ENCODE measurements at places on chromosomes 7 and 10.

DNA sequence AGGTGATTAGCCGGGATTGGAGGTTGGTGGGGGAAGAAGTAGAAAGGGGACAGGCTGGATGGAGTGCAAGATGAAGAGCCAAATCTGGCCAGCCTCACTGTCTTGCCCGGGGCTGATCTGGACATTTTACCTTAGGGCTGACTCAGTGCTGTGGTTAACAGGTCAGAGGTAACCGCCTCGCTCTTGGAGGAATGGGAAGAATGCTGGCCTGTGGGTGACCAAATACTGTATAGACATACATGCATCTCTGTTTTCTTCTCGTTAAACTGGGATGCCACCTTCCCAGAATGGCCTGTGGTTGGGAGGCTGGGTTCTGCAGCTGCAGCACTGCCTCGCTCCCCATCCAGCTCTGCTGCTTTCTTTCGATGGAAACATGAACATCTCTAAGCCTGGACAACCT, 120.0 kb downstream of the SEC23IP start:
- DNase-seq, result no peak

- DNase-seq, result no peak
Measured at GRCh38 chr7:33243319-33243881, 114.0 kb downstream of the BBS9 start.

GRCh38 chr10:56599201-56599600, 238.1 kb upstream of the ZWINT start:
- DNase-seq, result no peak

DNA sequence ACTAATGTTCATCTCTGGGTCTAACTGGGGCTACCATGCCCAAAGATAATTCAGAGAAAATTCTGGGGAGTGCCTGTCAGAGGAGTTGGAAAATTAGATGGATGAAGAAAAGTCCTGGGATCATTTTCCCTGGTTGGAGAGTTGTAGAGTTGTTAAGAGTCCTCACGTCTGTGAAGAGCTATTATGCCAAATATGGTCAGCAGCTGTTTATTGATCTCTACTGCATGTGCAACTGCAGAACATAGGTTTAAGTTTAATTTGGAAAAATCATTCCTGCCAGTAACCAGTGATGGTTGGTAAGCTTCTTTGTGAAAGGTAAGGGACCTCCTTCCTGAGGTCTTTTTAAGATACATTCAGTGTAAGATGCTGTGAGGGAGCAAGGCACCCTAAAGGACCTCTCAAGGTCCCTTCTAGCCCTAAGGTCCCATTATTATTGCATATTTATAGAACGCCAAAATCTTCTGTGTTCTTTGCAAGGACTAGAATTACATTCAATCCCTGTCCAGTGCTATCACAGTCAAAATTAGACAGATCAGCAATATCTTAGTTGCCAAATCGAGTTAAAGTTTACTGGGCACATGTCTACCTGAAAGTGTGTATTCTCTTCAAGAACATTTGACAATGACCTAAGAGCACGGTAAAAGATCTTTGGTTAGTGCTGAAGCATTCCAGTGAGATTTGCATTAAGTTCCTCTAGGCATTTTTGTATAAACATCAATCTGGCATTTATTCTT, 62.7 kb downstream of the VTI1A start:
- DNase-seq, result no peak

DNA sequence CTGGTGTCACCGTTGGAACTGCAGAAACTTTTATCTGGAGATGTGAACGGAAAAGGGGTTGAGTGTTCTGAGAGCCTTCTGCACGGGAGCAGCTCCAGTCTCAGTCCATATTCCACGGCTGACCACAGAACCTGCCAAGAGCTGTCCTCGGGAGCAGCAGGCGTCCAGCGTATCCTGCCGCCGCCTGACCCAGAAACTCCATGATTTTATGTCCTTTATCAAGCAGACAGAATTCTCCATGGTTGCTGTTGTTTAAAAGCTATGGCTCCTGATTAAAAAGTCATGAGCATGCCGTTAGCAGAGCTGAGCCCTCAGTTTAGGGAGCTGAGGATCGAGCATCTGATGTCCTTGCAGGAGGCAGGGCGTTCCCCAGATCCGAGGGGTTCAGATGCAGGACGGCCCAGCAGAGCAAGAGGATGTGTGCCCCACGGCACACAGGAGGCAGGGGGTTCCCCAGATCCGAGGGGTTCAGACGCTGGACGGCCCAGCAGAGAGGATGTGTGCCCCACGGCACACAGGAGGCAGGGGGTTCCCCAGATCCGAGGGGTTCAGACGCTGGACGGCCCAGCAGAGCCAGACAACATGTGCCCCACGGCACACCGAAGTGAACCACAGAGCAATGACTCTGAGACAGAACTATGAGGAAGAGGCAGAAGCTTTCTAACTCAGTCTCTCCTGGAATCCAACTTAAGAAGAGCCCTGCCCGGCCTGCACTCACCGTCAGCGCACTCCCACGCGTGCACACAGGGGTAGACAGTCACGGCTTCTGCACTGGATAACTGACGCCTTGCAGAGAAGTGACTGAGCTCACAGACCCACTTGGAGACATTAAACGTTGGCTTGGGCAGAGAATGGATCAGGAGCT, 96.4 kb downstream of the WDR37 start:
- no peak for DNase-seq

GRCh38 chr7:66043681-66044497, 31.7 kb upstream of the ASL start:
- DNase-seq, result peak; percentile 17

DNA sequence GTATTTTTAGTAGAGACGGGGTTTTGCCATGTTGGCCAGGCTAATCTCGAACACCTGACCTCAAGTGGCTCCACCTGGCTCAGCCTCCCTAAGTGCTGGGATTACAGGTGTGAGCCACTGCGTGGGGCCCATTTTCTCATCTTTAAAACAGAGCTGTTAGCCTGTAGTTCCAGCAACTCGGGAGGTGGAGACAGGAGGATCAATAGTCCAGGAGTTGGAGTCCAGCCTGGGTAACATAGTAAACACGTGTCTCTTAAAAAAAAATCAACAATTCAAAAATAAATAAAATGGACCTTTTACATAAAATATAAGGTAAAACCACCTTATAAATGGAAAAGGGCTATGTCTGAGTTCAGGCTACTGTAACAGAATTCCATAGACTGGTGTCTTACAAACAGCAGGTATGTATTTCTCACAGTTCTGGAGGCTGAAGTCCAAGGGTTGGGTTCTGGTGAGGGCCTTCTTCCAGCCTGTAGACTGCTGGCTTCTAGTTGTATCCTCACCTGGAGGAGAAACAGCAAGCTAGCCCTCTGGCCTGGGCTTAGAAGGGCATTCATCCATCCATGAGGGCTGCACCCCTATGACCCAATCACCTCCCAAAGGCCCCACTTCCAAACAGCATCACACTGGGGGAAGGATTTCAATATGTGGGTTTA, 7.0 kb upstream of the PVRIG start:
- DNase-seq, result no peak

DNA sequence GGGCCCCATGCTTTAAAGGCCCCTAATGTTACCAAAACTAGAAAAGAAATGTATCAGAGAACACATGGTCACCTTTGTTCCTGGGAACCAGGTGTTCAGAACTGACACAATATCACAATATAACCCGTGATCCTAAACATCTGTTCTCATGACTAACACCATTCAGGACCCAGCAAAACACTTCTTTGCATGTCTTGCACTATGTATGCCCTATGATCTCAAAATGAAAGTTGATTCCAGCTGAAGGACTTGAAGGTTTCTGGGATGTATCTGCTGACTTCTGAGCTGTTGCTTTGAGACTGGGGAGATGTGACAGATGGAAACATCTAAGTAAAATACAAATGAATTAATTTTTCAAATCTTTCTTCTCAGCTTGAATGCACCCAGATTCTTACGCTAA, 37.5 kb upstream of the PIK3CG start:
- DNase-seq, result no peak

GRCh38 chr7:19939746-19940145, 166.3 kb upstream of the TMEM196 start:
- no peak for DNase-seq

GRCh38 chr7:98878365-98879197, at the start of gene TRRAP:
Gene TRRAP (plus strand): TSS chr7:98878532. CDS start chr7:98881151, 2,619 bp downstream.
- DNase-seq, result peak; percentile 71

GRCh38 chr10:13051126-13051694, 48.8 kb upstream of the OPTN start:
- DNase-seq, result no peak

GRCh38 chr7:51139796-51140195, 176.8 kb downstream of the COBL start:
- DNase-seq, result no peak

GRCh38 chr10:123778719-123779517, 112.7 kb downstream of the CPXM2 start:
- no peak for DNase-seq

Measured in activated CD4-positive, alpha-beta T cell treated with anti-CD3 and anti-CD28 coated beads, Interleukin-2, amount 50 U/mL, for 1 hour (primary cell).